ENCODE measurements at places on chromosomes 2 and 18.

DNA sequence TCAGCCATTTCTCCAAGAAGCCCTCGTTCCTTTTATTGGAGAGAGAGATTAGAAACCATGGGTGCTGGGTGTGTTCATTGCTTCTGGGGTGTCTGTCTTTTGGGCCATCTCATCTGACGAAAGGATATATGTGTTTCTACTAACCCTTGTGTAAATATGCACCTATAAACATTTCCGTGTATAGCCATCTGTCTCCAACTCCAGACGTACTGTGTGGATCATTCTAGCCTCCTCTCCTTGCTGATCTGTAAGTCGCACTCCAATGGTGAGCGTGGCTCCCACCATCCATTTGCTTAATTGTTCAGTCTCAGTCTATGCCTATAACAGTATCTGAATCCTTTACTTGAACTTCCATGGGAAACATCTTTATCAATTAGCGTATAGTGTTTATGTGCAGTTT, 1.8 kb downstream of the RBFA start:
- no peak for DNase-seq

DNA sequence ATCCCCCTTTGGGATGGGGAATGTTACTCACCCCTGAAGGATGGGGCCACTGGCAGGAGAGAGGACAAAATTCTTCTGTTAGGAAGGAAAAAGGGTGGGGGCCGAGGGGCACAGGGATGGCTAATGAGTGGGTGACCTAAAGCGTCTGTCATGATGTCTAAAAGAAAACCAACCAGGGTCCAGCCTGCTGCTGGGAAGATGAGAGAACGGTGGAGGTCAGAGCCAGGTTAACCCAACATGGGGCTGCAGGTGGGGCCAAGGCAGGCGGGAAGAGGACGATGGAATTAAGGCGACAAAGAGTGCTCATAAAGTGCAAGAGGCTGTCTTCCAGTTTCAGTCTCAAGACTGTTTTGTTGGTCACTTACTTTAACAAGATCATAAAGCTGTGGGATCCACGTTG, 90.2 kb downstream of the SMIM21 start:
- DNase-seq, result no peak

GRCh38 chr2:207046724-207047123, 107.4 kb downstream of the CPO start:
- peak; percentile 2 for DNase-seq

DNA sequence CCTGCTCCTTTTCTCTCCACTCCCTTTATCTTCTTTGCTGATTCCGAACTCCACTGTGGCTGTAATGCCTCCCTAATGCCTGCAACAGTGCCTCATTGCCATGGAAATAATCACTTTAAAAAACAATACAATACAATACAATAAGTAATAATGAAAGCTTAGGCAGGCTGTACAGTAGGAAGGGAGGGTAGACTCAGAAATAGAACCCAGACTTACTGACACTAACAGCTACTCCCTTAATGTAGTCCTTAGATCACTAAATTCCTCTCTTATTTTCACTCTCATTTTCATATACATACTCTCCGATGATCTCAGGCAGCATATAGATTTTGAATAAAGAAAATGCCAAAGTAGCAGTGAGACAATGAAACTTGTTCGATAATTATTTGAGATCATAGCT, 70.2 kb downstream of the DLGAP1 start:
- DNase-seq, result no peak

DNA sequence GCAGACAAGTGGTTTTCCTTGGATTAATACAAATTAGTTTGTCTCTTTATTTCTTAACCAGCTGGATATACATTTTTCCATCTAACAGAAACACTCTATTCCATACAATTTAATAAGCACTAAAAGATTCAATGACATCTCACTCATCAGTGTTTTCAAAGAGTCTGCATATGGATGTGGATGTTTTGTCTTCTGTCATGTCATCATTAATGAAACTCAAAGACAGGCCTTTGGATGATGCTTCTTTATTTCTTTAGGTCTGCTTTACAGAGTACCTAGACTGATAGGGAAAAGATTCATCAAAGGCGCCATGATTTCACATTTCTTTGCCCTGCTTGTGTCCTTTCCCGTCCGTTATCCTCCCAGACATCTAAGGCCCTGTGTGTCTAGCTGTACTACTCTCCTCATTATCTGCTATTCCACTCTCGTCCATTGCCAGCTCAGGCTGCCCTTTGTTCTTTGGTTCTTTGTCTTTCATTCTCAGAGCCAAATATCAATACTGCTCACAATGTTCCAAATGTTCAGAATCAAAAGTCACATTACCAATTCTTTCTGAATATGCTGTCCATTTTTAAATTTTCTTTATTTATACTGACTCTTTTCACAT, 232.3 kb upstream of the CHAC2 start:
- no peak for DNase-seq

- no peak for DNase-seq
These were observed 37.6 kb downstream of the LMAN2L start for GRCh38 chr2:96702098-96702785.

DNA sequence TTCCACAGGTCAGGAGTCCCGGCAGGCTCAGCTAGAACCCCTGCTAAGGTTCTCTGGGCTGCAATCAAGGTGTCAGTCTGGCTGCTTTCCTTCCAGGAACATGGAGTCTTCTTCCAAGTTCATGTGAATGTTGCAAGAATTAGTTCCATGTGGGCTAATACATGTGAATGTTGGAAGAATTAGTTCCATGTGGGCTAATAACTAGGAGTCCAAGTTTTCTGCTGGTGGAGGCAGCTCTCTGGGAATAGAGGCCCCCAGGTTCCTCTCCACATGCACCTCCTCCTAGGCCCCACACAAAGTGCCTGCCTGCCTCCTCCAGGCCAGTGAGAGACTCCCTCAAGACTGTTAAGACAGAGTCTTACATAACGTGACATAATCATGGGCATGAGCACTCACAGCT, 140.8 kb upstream of the SLC35G4 start:
- no peak for DNase-seq

GRCh38 chr2:78768016-78768415, 257.5 kb upstream of the REG3G start:
- DNase-seq, result no peak

DNA sequence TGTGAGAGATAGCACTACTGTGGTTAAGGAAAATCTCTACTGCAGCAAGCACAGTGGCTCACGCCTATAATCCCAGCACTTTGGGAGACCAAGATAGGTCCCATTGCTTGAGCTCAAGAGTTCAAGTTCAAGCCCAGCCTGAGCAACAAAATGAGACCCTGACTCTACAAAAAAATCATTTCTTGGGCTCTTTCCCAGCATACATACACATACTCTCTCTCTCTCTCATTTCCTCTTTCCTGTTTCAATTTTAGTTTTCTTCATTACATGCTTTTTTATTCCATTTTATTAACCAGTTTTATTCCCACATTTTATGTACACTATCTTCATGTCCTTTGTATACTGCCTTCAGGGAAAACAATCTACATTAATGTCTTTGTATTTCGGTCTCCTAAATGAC, 14.6 kb downstream of the WDR33 start:
- DNase-seq, result no peak

DNA sequence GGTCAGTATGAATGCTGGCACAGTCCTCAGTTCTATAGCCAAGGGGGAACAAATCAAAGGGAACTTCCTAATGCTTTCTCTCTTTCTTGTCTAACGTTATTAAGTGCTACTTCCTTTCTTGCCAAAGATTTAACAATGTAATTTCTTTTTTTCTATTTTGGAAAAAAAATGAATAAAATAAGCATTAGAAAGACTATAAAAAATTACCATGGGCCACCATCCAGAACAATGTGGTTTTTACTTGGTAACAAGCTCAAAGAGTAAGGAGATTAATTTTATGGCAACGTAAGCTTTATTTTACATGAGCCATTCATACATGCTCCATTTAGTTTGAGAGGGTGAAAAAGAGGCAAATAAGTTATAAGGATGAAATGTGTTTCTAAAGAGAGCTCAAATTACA, 40.1 kb downstream of the SERPINE2 start:
- DNase-seq, result no peak

- no peak for DNase-seq
These were observed 43.0 kb downstream of the EVA1A start for GRCh38 chr2:75517547-75518230.

GRCh38 chr2:216371721-216372702, at the start of gene MARCHF4:
MARCHF4 (minus strand) TSS chr2:216372483; CDS start chr2:216370260, 2,223 bp downstream.
- peak; percentile 70 for DNase-seq

DNA sequence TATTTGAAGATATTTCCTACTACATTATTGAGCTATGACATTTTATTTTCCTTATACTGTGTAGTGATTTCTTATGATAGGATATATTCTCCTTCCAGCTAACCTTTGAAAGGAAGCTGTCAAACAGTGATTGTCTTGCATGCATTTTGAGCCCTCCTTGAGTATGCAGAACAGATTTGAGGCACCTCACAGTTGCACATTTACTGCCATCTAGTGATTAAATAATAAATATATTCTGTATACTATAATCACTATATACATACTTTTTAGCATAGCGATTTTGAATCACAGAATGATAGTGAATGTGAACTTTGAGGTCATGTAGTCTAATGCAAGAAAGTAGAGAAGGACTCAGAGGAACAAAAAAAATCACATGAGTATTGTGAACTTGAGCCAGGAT, 268.4 kb upstream of the CDH19 start:
- DNase-seq, result no peak

- no peak for DNase-seq
These were observed 3.4 kb upstream of the TEX51 start for GRCh38 chr2:126895336-126895735.

GRCh38 chr2:217166241-217166850, 306.5 kb upstream of the TNP1 start:
- no peak for DNase-seq

DNA sequence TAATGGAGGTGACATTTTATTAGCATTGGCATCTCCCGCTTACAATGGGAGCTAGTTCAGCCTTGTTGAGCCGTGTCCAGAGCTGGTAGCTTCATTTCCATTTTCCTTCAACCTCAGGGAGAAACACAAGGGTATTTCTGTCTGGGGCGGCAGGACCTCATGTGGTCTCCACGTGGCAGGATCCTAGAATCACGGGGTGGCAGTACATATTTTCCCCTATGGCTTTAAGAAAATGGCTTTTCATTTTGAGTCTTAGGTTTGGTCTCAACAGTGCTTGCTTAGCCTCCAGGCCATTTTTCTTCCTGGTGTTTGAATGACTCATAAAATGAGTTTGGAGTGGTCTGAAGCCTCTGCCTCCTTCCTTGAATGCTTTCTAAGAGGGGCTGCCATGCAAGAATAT, 20.3 kb downstream of the CABLES1 start:
- DNase-seq, result no peak

- no peak for DNase-seq
These were observed 65.2 kb downstream of the PLCL1 start for GRCh38 chr2:197869501-197870111.

DNA sequence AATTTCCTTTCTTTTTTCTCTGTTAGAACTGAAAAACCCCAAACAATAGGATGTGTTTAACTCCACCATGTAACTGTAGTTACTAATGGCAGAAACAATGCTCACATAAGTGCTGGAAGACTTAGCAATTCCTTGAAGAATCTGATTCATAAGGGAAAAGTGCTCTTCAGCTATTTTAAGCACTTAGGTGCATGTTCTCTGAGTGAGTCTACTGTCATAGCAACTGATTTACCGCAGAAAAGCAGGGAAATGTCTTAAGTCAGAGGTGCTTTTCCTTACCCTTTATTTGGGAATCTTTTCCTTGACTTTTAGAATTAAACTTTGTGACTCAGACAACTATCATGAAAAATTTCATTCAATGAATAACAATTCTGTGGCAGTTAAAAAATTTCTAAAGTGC, 65.4 kb upstream of the NABP1 start:
- no peak for DNase-seq
